ENCODE measurements at places on chromosomes 5 and 9.

GRCh38 chr5:4553978-4554377 lies 586.2 kb upstream of the ADAMTS16 start:
- no peak for DNase-seq

- no peak for DNase-seq
Observed at GRCh38 chr5:16600397-16600796, 16.4 kb downstream of the RETREG1 start.

- DNase-seq: no peak
Observed at GRCh38 chr5:177468685-177469628, 4.5 kb downstream of the DBN1 start.

DNA sequence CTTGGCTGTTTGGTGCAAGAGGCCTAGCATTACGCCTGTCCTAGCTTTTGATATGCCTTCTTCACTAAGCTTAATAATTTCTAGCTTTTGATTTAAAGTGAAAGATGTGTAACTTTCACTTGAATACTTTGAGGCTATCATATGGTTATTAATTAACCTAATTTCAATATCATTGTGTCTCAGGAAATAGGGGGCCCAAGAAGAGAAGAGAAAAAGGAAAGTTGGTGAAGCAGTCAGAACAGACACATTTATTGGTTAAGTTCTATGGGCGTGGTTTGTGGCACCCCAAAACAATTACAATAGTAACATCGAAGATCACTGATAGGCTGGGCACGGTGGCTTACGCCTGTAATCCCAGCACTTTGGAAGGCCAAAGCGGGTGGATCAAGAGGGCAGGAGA lies 40.9 kb upstream of the F2RL2 start:
- no peak for DNase-seq

- no peak for DNase-seq
Observed at GRCh38 chr5:45171563-45171962, 362.8 kb downstream of the MRPS30 start.

DNA sequence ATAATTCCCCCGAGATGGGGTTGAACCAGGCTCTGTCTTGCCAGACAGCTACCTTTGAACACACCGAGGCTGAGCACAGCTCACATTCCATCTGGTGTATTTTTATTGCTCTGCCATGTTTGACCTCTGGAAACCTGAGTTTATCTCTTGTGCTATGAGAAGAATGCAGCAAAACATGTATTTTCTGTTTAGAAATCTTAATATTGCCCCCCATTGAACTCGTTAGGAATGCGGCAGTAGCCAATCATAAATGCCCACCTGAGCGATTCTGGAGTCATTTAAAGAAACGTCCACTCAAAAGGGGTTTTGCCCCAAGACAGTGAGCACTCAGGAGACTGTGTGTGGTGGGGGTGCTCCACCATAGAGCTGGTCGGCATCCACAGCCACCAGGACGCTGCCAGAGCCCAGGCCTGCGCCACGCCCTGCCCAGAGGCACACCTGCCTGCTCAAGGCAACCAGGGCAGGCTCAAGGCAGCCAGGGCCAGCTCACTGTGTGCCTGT lies 26.9 kb downstream of the FGD3 start:
- DNase-seq: no peak

- no peak for DNase-seq
Observed at GRCh38 chr5:67465537-67466207, 269.1 kb upstream of the CD180 start.

DNA sequence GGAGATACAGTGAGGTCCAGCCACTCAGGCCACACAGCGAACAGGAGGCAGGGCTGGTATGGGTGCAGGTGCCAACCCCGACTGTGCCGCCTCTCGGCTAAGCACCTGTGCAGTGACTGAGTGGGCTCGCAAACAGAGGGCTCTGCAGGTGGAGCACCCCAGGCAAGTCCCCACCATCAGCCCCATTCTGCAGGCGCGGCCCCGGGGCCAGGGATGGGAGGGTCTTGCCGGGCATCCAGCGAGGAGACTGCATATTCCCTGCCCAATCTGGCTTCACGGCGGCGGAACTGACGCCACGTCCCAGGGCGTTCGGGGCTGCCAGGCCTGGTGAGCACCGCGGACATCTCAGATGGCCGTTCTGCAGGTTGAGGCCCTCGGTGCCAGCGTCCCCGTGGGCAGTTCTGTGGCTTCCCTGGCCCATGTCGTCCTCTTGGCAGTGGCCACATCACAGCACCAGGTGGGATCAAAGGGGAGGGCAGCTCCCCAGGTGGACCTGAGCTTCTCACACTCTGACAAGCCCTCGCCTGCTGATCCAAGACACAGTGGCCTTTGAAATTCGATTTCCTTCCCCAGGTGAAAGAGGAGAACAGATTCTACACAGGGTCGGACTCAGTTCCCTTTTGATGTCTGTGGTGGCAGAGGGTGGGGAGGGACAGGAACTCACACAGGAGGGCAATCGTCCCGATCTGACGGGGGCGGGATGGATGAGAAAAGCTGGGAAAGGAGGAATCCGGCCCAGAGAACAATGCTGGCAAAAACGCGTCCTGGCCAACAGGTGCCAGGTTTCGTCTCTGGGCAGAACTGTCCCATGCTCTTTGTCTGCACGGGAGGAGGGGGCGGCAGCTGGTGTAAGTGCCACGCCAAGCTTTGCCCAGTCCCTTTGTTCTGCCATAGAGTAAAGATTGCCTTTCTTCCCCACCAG lies 18.8 kb downstream of the DBH start:
- DNase-seq: no peak

Data from activated CD4-positive, alpha-beta T cell treated with anti-CD3 and anti-CD28 coated beads for 4 hours (primary cell).